ENCODE measurements at places on chromosomes 1 and 21. TPM values are rescaled to one million over a fixed set of nuclear protein-coding genes. Genes with fewer than 3 reads are reported as not detected.

The TIE1 gene
- 5.0 TPM for total RNA-seq

The ATP1A4 gene
- not detected for total RNA-seq

The GBP5 gene
- 0.14 TPM for total RNA-seq

The IL19 gene
- not detected for total RNA-seq

The CRNN gene
- total RNA-seq, result not detected

The ILDR2 gene
- 12.3 TPM for total RNA-seq

The TRAPPC3 gene
- 99.6 TPM for total RNA-seq

The ANP32E gene
- 38.5 TPM for total RNA-seq

The DDR2 gene
- total RNA-seq, result 1.4 TPM

The INSRR gene
- 0.21 TPM for total RNA-seq

The FHAD1 gene
- 0.53 TPM for total RNA-seq

The GREM2 gene
- total RNA-seq, result 11.6 TPM

- DNase-seq, result peak; percentile 7
Observed at GRCh38 chr1:177471244-177471643, 300.5 kb downstream of the BRINP2 start.

- no peak for DNase-seq
Observed at GRCh38 chr1:47951026-47951425, 46.2 kb downstream of the TRABD2B start.

DNA sequence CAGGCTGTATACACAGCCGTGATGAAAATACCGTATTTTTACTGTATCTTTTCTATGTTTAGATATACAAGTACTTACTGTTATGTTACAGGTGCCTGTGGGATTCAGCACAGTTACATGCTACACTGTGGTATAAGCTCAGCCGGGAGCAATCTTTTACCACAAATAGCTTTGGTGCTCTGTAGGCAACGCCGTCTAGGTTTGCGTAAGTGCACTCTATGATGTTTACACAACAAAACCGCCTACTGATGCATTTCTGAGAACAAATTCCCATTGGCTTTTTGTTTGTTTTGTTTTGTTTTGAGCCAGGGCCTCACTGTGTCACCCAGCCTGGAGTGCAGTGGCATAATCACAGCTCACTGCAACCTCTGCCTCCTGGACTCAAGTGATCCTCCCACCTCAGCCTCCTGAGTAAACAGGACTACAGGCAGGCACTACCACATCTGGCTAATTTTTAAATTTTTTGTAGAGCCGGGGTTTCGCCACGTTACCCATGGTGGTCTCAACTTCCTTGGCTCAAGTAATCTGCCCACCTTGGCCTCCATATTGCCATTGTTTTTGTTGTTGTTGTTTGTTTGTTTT lies 81.0 kb downstream of the SCCPDH start:
- DNase-seq, result no peak

DNA sequence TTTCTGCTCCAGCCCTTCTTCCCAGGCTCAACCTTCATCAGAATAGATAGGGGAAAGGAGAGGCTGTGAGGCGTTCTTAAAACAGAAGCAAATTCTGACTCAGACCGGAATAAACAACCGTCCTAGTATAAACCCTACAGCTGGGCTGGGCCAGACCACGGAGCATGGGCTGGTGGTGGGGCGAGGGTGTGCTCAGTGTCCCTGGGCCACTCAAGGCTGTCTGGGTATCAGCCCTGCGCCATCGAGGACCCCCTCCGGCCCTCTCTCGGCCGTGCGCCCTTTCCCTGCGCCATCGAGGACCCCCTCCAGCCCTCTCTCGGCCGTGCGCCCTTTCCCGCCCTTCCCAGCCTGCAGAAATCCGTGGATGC lies 36.0 kb downstream of the CAPN2 start:
- DNase-seq, result peak; percentile 67

DNA sequence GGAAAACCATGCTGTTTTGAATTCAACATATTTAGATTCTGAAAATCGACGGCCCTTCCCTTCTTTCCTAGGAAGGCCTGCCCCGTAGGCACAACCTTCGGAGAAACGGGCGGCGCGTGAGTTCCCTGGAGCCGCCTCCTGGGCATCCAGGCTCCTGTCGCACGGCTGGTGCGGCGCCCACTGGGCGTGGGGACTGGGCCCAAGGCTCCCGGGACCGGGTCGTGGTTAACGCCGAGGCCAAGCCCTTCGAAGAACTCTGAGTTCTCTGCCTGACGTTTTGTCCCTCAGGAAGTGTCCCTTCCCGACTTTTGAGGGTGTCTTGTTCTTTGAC lies 19.2 kb upstream of the TBX15 start:
- DNase-seq, result no peak

- DNase-seq, result no peak
Observed at GRCh38 chr1:55867304-55867843, 652.2 kb upstream of the USP24 start.

GRCh38 chr1:222097588-222097987 lies 355.7 kb upstream of the DUSP10 start:
- DNase-seq, result no peak

DNA sequence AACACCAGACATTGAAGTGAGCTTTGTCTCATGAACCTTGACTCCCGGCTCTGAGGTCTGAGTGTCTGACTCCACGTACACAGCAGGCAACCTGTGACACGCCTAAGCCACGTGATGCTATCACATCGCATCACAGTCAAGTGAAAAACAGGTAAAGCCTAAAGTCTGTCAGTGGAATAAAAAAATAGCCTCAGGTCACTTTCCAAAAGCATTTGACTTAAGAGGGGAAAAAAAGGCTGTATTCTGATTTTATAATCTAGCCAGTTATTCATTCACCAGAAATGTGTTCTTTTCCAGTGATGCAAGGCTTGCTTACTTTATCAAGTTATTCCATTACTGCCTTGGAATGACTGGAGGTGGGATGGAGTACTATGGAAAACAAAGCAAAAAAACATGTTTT lies 163.2 kb upstream of the HMCN1 start:
- DNase-seq, result no peak

- no peak for DNase-seq
Observed at GRCh38 chr21:45108808-45109781, 34.7 kb downstream of the ADARB1 start.

DNA sequence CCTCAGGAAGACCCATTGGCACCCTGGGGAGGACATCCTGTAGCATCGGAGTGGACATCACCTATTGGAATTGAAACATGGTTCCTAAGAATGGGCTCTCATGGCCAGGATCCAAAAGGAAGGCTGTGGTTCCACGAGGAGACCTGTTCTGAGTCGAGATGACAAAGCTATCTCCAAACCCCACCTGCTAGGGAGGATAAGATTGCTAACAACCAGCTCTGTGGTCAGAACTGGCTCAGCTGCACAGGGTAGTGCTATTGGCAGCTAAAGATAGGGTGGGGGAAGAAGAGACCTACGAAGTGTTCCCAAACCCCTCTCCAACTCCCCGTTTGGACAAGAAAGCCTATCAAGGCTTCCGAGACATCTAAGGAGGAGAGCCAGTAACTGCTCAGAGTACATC lies 17.7 kb upstream of the C8B start:
- DNase-seq, result no peak

GRCh38 chr1:5744341-5744740 lies 247.9 kb downstream of the NPHP4 start:
- DNase-seq, result no peak

DNA sequence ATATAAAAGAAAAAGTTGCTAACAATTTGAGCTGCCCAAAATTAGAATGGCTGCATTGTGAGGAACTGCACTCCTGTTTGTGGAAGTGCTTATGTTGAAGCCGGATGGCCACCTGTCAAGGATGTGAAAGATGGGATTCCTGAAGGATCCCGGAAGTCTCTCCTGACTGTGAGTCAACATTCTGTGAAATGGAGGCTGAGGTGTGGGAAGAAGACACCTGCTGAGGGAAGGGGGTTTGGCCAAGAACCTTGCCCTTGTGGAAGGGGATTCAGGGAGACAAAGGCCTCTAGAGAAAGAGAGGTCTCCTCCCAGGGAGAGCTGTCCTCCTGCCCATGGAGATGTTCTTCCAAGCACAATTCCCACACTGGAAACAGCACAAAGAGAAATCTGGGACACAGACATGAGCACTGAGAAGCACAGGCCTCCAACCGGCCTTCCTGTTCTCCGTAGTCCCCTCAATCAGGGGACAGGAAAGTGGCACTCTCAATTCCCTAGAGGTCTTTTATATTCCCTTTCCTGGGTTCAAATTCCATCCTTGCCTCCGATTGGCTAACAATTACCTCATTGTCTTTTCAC lies 70.5 kb downstream of the CD2 start:
- DNase-seq, result no peak

DNA sequence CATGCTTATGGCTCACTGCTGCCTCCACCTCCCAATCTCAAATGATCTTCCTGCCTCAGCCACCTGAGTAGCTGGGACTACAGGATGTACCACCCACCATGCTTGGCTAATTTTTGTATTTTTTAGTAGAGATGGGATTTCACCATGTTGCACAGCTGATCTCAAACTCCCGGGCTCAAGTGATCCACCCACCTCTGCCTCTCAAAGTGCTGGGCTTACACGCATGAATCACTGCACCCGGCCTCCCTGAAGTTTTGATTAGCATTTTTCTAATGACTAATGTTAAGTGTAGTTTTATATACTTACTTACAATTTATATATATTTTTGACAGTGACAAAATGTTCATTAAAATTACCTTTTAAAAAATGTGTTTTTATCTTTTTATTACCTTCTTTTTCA lies 41.1 kb downstream of the ZNF678 start:
- peak; percentile 21 for DNase-seq

DNA sequence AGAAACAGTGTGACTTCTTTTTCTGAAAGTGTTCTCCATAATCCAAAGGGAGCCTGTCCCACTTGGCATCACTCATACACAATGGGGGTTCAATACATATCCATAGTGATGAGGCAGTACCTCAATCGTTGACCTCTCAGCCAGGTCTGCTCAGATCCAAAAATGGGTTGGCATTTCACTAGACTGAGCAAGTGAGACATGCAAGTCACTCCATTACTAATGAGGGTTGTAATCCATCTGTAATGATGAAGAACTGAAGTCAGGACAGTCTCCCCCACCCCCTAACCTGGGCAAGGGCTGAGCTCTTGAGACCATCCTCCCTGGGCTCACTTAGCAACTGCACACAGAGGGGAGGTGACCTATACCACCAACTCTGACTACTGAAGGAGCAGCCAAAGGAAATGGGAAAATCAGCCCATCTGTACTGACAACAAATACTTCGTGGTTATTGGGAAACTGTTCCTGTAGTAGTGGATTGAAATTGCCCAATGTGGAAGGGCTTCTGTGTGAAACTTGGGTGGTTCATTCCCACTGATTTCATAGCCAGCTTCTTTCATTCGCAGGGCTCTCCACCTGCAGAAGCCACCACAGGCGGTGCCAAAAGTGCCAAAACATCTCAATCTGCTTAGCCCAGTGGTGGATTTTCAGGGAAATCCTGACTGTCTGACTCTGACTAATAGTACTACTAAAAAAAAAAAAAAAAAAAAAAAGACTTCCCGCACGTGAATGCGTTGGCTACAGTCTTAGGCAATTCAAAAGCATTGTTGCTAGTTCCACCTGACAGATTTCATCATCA lies 5.0 kb downstream of the NGF start:
- DNase-seq, result peak; percentile 87

DNA sequence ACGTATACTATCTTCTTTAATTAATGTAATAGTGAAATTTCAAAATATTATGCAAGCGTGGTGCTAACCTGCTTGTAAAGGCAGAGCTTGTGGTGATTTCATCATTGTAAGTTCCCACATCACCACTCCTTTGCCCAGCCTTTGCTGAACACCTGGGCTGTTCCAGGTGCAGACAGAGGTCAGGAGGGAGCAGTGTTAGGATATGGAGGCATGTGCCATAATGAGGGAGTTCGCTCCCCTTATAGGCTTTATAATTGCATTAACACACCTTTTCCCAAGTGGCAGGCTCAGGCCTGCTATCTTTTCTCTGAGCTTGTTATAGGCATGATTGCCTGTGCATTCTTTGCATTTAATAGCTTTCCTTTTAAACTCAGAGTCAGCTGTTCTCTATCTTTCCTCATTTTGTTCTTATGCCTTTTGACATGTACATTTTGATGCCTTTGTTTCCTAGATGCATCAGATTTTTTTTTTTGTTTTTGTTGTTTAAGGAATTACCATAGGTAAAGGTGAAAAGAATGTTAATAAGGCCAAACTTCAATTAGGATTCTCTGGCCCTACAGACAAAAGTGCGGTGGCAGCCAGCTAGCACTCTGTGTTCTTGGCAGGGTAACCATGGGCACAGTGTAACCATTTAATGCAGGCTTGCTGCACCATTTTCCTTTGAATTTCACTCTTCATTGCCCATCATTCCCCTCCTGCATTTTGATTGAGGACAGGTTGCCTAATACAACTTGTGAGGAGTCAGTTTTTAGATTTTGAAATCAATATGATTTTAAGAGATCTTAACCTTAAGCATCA lies 12.6 kb downstream of the NPL start:
- no peak for DNase-seq

- DNase-seq, result no peak
Observed at GRCh38 chr1:41983451-41983850, 64.7 kb upstream of the HIVEP3 start.

GRCh38 chr21:45015469-45015860 lies 58.9 kb upstream of the ADARB1 start:
- DNase-seq, result no peak

DNA sequence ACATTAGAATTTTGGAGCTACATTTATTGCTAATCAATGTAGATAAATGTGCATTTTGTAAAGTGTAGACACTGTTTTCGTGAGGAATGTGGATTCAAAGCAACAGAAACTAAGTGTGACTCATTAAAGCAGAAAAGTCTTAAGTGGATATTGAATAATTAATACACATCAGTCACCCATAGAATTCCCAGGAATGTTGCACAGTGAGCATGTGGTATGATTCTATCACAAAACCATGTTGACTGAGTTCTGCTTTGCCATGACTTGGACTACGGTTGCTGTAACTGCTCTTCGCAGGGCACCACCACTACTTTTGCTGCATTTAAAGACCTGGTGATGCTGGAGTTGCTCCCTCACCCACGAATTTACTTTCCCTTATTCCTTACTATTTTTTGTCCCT lies 471.8 kb downstream of the KCNT2 start:
- DNase-seq, result no peak

DNA sequence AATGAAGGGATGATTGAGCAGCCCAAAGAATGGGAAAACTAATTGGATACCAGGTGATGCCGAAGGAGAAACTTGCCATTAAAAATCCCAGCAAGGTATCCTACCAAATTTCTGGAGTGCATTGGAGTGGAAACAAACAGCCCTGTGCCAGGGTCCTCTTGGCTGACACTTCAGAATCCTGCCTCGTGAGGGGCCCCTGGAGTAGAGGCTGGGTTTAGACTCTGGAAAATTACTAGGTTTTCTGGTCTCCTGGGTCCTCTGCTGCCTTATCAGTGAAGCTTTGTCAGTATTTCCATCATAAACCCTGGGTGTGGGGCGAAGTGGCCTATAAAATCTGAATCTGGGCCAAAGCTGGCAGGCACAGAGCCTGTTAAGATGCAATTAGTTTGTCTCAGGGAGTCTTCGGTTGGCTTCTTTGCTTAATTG lies 289.2 kb upstream of the USP24 start:
- no peak for DNase-seq

GRCh38 chr1:7705048-7705907 lies 65.8 kb upstream of the VAMP3 start:
- no peak for DNase-seq

DNA sequence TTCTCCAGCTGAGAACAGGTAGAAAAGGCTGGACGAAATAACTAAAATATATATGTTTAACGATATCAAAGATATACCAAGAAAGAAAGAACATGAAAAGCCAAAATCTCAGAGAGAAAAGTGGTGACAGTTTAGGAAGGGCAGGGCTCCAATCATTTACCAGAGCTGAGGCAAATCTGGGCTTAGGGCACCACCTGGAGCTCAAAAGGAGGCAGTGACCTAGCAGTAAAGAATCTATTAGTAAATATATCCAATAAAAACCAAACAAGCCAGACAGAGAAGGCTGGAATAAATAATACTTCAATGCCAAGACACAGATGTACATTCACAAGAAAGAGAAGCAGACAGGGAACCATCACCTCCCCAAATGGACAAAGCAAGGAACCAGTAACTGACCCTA lies 43.5 kb downstream of the CHIA start:
- DNase-seq, result peak; percentile 68
